ENCODE measurements at places on chromosomes 1 and 21. TPM values are rescaled to one million over a fixed set of nuclear protein-coding genes. Genes with fewer than 3 reads are reported as not detected.

GRCh38 chr1:32491386-32491785 lies 26.5 kb downstream of the ZBTB8B start:
- DNase-seq: no peak

DNA sequence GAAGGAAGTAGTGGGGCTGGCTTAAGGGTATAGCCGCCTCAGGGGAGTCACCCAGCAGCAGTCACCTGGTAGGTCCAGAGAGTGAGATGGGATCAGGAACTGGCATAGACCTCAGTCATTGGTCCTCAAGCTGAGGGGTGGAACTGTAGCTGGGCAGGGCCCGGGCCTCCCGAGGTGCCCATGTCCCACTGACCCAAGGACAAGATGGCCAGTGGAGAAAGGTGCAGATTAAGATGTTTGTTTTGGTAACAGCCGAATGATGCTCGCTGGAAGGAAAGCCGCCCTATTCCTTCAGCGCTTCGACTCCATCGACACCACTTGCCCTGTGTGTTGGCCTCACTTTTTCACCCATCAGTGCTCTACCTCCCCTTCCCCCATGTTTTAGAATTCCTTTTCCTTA lies 16.4 kb downstream of the COL9A2 start:
- no peak for DNase-seq

GRCh38 chr1:54456921-54457529 lies 50.8 kb upstream of the SSBP3 start:
- no peak for DNase-seq

GRCh38 chr1:24779689-24780464 lies 34.6 kb downstream of the CLIC4 start:
- DNase-seq: no peak

S100A7 gene
- total RNA-seq: not detected

Measured in natural killer cell treated with Interleukin-12 subunit alpha and Interleukin-12 subunit beta and Interleukin-15 and Interleukin-18, amount 100 ng/mL, for 72 hours (primary cell).